ENCODE measurements at places on chromosomes 2 and 18.

- no peak for DNase-seq
These were observed 133.6 kb downstream of the MBD2 start for GRCh38 chr18:54090856-54091255.

GRCh38 chr2:215904101-215904500, 109.2 kb downstream of the MREG start:
- DNase-seq: peak; percentile 48

DNA sequence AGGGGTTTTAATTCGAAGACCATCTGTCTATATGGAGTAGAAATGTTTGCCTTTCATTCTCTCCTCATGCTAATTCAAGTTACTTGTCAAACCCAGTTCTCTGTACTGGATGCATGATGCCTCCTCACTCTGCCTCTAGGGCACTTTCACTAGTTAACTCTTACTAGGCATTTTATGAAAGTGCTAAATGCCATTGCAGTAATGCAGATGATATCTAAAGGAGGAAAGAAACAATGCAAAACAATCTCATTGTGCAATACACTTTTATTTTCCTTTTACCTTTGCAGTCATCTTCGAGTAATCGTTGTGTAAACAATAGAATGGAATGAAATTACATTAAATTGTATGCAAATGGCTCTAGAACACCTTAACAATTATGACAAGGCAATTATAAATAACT, 293.6 kb downstream of the STK39 start:
- no peak for DNase-seq

GRCh38 chr2:148660999-148661398, 16.4 kb downstream of the EPC2 start:
- no peak for DNase-seq

DNA sequence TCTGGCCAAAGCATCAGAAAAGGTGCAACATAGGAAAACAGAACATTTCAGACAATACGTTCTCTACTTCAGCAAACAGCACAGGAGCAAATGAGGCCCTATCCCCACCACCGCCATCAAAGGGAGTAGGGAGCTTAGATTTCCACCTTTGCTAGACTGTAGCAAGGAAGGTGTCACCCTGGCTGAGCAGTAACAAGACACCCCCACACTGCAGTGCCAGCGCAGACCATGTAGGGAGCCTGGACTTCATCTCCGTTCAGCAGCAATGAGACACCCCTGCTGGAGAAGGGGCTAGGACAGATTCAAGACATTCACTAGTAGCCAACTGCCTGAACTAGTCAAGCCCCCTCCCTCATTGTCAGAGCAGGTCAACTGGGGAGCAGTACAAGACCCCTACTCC, 160.1 kb upstream of the CBLN2 start:
- no peak for DNase-seq

DNA sequence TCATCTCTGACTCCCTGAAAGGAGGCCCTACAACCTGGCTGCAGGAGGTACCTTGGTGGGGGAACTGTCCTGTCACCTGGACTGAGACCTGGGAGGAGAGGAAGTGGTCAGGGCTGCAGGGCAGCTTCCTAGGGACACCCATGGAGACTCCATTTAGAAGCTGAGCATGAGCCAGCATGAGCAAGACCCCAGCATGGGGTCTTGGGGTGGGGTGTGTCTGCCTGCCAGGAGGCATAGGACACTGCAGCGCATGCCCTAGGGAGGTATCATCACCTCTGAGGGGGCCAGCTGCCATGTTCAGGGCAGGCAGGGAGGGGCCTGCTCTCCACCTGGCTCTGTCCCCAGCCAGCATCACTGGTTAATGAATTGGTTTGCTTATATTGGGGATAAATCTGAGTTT, 249.7 kb downstream of the CELF4 start:
- DNase-seq: no peak

Data from stromal cell of bone marrow (primary cell).